NCI-H2081 (cell line): ENCODE measurements at places on chromosomes 1 and 21.

DNA sequence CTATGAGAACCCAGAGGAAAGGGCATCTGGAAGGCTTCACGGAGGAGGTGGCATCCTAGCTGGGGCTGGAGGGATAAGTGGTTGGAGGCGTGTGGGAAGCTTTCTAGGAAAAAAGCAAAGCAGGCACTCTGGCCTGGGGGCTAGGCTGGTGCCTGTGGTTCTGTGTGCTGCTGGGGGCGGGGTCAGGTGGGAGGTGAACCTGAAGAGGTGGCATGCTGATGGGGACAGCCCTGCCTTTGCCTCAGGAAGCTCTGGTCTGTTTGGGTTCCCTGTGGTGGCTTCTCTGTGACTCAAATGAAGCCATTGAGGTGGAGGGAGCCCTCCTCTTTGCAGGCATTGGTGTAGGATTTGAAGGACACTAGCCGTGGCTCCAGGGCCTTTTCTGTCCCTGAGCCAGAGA, 221.6 kb upstream of the POU3F1 start:
- DNase-seq: no peak

- no peak for DNase-seq
Measured at GRCh38 chr1:58573138-58573537, 3.9 kb downstream of the TACSTD2 start.

GRCh38 chr21:44416193-44416592, 39.1 kb upstream of the LRRC3 start:
- no peak for DNase-seq

GRCh38 chr1:47894410-47895278, 102.5 kb downstream of the TRABD2B start:
- no peak for DNase-seq
